ENCODE measurements at places on chromosomes 1 and 21.
A peak's percentile ranks its signal among the peaks of the same experiment; 100 is the strongest.

DNA sequence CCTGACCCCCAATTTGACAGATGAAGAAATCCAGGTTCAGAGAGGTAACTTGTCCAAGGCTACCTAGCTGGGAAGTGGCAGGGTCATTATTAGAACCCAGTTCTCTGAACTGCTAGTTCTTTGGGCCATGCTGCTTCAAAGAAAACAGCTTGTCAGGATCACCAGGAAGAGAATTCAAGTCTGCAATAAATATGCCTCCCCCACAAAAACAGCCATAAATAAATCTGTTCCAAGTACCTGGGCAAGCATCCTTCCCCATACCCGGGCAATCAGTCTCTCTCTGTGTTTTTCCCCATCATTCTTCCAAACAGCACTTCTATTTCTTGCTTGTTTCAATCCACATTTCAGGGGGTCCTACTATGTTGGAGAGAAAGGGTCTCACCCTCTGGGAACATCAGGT, 34.1 kb downstream of the SLC9A1 start:
- DNase-seq = no peak

DNA sequence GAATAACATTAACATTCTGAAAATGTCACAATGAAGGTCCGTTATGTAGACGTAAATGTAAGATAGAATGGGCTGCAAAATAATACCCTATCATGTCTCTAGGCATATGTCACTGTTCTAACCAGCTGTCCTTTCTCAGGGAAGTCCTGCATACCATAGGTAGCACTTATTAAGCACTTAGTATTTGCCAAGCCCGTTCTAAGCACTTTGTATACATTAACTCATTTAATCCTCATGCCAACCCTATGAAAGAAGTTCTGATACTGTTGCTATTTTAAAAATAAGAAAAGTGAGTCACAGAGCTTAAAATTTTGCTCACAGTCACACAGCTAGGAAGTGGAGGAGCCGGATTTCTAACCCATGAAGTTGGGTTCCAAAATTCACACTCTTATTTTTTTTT, 15.7 kb downstream of the GAS5 start:
- no peak for DNase-seq

DNA sequence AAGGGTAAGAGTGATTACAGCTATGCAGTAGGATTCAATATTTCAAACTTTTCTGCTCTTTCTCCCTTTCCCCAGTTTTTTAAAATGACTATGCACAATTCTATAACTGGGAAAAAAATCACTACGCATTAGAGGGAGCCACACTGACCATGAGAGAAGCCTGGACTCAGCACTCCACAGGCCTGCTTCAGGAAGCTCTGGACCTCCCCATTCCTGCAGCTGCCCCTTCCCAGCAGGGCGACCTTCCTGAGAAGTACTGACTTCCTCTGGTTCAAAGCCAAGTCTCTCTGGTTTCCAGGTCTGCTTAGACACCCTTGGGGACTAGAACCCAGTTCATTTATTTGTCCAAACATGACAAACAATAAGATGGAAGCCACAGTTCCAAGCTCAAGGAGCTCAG, 42.0 kb upstream of the CLSTN1 start:
- no peak for DNase-seq

DNA sequence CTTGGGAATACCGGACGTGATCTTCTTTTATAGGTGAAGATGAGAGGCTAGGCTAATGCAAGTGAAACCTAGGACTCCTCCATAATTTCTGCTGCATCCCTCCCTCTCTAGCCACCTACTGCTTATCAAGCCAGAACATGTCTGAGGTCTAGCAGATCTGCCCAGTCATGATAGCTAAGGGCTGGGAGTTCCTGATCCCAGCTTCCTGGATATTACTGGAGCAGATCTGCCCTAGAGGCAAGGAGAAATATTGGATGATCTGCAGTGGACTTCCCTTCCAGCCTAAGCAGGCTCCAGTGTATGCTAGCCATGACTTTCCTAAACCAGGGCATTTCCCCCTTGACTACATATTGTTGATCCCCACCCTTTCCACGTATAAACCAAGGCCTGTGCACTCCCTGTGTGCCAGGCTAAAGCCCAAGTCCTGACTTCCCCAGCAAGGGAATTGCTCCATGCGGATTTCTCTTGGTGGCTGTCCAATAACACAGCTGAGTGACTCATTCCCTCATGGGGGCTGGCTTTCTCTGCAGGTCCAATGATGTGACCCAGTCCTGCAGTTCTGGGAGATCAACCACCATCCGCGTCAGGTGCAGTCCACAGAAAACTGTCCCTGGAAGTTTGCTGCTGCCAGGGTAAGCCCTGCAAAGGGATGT, 15.5 kb upstream of the SARS1 start:
- peak; percentile 85 for DNase-seq
